ENCODE measurements at places on chromosomes 1 and 21.

GRCh38 chr1:31943546-31944184 lies 5.5 kb upstream of the PTP4A2 start:
- no peak for DNase-seq

DNA sequence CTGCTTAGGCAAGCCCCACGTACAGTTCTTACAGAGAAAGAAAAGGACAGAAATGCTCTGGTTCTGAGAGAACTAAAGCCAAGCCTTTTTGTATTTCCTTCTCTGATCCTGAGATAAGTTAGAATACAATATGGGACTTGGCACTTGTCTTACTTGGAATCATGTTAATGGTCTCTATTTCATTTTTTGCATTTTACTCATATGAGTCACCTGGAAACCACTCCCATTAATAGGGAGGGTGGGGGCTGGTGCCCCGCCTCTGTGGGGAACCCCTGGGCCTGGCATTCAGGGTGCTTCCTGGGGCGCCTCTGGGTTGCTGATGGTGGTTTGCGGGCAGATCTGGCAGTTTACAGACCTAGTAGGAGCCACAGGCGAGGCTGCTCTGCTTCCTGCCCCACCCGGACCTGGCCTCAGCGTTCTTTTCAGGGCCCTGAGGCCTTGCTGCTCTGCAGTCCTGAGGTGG lies 26.7 kb downstream of the TSPAN2 start:
- DNase-seq, result peak; percentile 85

- DNase-seq, result no peak
These were observed 29.2 kb downstream of the CASZ1 start for GRCh38 chr1:10767282-10767681.

DNA sequence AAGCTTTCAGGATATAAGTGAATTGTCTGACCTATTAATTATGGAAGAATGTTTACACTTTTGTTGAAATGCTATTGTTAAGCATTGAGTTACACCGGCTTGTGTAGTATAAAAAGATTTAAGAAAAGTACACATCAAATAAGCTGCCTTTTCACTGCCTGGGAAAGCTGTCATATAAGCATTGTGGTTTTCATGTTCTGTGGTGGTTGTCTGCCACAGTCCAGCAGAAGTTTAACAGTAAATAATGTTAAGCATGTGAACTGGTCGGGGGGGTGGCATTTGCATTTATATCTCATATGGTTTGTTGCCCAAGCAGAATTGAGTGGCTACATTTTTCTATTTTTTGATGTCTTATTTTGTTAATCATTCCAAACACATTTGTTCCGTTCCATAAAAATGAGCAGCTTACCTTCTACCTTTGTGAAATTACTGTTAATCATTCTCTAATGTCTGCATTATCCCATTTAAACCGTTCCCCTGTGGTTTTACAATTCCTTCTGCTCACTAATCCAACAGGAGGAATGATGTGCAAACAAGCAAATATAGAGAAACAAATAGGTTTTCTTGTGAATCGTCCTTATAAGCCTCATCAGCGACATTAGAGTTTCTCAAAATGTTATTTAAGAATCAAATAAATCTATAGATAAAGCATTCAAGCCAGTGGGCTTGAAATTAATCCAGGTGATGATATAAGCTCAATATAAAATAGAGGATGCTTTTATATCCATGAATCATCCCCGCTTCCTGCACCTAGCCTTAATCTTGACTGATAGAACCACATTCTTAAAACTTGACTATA lies 160.8 kb upstream of the SAMSN1 start:
- no peak for DNase-seq

GRCh38 chr21:41715649-41716281 lies 51.1 kb downstream of the RIPK4 start:
- DNase-seq, result no peak

- DNase-seq, result peak; percentile 13
These were observed 1.1 kb downstream of the RALGPS2 start for GRCh38 chr1:178726087-178726517.

All from stimulated activated CD4-positive, alpha-beta T cell treated with anti-CD3 and anti-CD28 coated beads, Interleukin-15, amount 100 ng/mL, for 1 hour (primary cell).